ENCODE measurements at places on chromosomes 5 and 9.
A peak's percentile ranks its signal among the peaks of the same experiment; 100 is the strongest.

GRCh38 chr5:100855295-100855694 is 47.8 kb downstream of the ST8SIA4 start:
- DNase-seq = no peak

DNA sequence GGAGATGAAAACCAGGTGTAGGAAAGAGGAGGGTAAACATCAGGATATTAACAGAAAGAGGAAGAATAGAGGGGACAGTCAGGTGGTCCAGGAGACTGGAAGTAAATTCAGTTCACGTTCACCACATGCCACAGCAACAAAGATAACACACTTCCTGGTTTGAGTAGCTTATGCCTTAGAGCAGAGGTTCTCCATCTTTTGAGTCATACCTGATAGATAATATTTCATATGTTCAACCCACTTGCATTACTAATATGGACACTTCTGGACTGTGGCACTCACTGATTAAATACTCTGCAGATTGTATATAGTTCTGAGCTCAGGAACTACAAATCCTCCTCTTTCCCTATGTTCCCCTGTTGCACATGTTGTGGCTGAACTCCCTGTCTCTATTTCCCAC is 179.9 kb upstream of the NR3C1 start:
- DNase-seq = no peak

DNA sequence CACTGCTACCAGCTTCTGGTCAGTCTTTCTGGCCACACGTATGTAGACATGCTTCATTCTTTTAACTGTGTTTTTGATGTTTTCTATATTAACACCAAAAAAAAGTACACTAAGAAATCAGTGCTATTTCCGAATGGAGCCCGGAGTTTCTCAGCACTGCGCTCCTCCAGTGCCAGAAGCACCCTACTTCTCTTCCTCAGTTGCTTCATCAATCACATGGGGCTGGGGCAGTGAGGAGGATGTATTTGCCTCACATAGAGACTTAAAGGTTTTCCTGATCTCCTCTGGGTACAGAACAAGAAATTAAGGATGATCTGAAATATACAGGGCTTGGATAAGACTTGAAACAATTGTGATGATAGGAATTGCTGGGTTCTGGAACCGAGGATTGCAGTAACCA is 148.0 kb downstream of the ERCC6L2 start:
- DNase-seq = no peak

GRCh38 chr5:147391781-147392180 is 118.1 kb downstream of the DPYSL3 start:
- no peak for DNase-seq

DNA sequence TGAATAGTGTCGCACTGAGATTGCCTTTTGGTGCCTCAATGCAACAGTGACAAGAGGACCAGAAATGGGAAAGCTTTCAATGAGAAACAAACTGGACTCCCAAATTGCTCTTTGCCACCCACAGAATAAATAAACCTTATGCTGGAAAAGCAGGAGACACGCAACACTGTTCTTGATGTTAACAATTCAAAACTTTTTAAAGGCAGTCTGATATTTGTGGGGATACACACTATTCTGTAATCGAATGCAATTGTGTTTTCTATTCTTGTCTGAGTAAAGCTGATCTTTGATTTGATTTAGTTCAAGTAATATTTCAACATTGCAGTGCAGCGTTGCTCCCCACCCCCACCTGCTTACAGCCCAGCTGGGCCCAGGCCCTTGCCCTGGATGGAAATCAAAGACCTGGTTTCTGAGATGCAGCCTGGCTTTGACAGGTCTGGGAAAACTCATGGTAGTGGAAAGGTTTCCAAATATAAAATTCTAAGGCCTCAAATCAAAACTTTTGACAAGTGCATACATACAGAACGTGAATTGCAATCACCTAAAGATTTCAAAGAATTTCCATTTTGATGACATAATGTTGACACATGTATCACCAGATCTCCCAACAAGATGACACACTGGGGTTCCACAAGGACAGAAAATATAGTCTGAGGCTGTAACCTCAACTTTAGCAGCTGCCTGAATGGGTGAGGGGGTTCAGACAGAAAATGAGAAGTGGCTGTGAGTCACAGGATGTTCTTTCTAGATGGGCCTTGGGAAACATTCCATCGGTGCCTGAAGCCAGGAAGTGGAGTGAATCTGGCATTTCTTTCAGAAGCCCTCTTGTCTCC is 55.1 kb downstream of the ABCA1 start:
- no peak for DNase-seq

DNA sequence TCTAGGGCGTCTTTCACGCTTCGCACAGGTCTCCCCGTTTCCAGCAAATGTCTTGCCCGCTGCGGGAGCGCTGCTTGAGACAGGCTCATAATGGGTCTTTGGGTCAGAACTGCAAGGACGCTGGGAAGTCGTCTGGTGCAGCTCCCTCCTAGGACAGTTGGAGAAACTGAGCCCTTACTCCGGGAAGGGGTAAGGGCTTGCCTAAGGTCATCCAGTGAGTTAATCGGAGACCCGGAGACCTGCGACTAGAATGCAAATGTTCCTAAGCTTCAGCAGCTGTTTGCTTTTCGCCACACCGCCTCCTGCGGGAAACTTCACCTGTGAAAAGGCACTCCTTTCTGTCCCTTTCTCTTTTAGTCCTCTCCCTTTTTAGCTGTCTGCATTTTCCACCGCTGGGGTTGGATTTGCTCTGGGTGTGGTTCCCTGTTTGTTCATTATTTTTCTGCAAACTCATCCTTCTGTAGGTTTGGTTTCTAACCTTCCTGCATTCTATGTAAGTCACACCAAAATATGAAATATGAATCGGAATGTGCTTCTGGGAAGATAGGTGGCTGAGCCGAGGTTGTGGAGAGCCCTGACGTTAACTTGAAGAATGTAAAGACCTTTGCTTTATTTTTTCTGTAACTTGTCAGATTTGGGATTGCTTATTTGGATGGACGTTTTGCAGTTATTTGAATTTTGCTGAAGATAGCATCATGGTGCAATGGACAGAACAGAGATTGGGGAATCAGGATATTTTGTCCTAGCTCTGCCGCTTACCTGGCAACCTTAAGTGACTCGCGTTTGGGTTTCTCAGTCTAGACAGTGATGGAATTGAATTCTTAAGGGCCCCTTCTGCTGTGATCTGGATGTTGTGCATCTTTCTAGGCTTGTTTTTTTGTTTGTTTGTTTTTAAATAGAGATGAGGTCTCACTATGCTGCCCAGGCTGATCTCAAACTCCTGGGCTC is 909 bp downstream of the SLC36A1 start:
- no peak for DNase-seq

- DNase-seq = no peak
Observed at GRCh38 chr5:92969191-92969780, 611.7 kb downstream of the NR2F1-AS1 start.

DNA sequence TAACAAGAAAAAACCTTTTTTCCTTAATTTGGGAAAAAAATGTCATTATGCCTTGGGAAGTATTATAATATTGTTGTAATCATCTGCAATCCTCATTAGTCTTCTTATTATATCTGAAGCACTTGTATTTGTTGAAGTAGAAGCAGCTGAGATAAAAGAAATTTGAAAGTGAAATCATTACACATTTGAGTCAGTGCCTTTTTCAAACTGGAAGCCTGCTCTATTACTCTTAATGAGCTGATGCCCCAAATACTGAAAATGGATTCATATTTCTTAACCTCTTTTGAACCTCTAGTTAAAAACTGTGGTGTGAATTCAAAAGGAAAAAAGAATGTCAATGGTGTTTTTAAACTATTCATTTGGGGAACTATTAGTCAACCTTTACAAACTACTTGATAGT is 1027.7 kb downstream of the NR2F1-AS1 start:
- no peak for DNase-seq

GRCh38 chr9:20472342-20473045 is 149.8 kb downstream of the MLLT3 start:
- no peak for DNase-seq

DNA sequence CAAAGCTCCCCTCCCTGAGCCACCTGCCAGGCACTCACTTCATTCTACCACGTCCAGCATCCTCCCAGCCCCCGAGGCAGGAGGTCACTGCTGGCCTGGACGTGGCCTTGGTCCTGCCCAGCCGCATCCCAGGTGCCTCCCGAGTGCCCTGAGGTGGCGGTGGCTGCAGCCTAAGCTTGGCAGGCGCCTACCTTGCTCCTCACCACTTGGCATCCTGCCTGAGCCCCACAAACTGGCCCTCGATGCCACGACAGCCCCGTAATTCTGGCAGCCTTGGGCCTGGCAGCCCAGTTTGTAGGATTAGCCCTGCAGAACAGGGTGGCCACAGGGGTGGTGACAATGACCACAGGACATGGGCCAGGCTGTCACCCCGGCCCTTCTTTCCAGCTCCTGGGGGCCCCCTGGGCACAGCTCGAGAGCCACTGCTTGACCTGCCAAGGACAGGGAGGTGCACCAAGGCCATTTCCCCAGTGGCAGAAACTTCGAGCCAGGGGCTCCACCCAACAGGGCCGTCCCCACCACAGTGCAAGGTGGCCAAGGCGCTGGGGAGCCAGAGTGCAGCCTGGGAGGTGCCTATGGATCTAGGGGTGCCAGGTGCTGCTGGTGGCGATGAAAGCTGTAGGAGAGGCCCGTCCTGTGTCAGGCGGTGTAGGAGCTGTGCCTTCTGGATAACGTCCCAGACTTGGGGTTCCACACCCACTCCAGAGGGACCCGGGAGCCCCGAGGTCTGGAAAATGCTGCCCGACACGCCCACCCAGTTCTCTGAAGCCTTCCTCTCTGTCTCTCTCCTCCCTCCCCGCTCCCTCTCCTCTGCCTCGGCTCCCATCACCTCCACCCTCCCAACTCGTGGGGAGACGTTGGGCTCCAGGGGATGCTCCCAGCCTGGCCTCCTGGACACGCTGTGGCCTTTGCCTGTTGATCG is 18.4 kb downstream of the NKD2 start:
- DNase-seq = no peak

DNA sequence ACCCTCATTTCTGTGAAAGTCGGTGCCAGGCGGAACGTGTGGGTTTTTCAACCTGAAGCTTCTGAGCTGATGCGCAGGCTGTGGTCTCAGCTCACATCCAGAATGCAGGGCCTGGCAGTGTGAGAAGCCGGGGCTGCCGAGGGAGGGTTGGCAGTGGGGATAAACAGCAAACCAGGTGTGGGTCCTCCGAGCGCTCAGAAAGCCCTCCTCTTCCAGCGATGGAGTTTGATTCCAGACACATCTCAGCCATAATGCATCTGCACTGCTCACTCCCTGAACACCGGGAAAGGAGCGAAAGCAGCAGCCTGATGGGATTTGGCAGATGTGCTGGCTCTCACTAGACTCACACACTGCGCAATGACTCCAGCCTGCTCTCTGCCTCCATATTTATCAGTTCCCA is 280.1 kb downstream of the HSPA4 start:
- peak; percentile 30 for DNase-seq

Measured in activated T-cell treated with anti-CD3 and anti-CD28 coated beads, Interleukin-2, amount 50 U/mL, for 24 hours (primary cell).